Stimulated activated CD4-positive, alpha-beta T cell treated with anti-CD3 and anti-CD28 coated beads, Interleukin-4, amount 100 ng/mL, for 48 hours (primary cell): ENCODE measurements at places on chromosomes 4 and X.

- no peak for DNase-seq
These were observed 28.3 kb downstream of the AREG start for GRCh38 chr4:74473155-74473811.

DNA sequence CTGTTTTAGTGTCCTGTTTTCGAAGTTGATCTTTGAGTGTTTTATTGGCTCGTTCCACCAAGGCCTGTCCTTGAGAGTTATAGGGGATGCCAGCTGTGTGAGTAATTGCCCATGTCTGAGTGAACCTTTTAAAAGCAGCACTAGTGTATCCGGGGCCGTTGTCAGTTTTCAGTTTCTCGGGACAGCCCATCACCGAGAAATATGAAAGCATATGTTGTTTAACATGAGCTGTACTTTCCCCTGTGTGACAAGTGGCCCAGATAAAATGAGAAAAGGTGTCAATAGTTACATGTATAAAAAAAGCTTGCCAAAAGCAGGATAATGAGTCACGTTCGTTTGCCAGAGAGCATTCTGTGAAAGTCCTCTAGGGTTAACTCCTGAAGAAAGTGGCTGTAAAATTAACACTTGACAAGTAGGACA, 48.6 kb upstream of the RASSF6 start:
- DNase-seq, result no peak

- no peak for DNase-seq
These were observed 35.3 kb upstream of the CA5B start for GRCh38 chrX:15702488-15703371.

- no peak for DNase-seq
These were observed 267.0 kb upstream of the KLF3 start for GRCh38 chr4:38396845-38397547.

GRCh38 chrX:4850312-4850711, 1136.9 kb upstream of the PRKX start:
- no peak for DNase-seq

DNA sequence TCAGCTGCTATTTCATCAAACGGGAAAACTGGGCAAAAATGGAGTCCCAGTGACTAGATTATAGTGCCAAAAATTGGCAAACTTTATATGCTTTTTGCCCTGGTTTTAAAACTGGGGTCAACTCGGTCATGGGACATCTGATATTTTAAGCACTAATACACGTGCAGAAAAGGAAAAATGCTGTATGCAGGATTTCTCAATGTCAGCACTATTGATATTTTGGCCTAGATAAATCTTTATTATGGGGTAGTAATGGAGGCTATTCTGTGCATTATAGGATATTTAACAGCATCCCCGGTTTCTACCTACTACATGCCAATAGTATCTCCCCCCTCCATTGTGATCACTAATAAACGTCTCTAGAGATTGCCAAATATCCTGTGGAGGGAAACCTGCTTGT, 870.9 kb upstream of the IGFBP7 start:
- no peak for DNase-seq

GRCh38 chr4:69649207-69649606, 3.8 kb downstream of the UGT2A1 start:
- no peak for DNase-seq

GRCh38 chr4:143019351-143019750, 165.4 kb upstream of the USP38 start:
- no peak for DNase-seq

DNA sequence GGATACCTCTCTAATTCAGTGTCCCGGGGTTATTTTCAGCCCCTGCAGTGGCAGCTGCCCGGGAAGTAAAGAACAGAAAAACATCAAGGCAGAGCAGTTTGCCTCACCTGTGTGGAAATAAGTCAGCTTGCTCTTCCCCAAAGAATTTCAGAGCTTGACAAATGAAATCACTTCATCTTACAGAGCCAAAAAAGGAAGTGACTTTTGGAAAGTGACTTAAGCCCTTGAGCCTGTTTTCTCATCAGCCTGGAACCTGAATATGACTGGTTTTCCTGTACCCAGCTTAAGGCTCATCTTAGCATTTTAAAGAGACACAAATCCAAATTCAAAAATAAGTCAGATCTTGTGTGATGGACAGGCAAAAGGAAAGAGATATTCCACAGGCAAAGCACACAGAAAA, 211.6 kb downstream of the RCHY1 start:
- no peak for DNase-seq

DNA sequence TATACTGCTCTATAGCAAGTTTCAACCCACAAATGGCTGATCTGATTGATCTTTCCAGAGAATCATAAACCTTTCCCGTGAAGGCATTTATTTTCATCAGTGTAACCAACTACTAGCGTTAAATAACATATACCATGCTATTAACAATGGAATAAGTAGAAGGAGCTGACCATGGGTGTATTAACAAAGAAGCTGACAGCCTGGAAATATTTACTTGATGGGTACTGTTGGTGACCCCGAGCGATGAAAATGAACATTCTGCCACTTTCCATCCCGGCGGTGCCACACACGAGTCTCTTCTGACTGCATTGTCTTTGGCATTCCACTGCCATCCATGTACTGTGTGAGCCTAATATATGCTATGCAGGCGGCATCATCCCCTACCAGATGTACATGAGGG, 304.4 kb downstream of the CAMK2D start:
- no peak for DNase-seq
